Fibroblast of the aortic adventitia (primary cell): ENCODE measurements at places on chromosomes 11 and 22.
A peak's percentile ranks its signal among the peaks of the same experiment; 100 is the strongest.

DNA sequence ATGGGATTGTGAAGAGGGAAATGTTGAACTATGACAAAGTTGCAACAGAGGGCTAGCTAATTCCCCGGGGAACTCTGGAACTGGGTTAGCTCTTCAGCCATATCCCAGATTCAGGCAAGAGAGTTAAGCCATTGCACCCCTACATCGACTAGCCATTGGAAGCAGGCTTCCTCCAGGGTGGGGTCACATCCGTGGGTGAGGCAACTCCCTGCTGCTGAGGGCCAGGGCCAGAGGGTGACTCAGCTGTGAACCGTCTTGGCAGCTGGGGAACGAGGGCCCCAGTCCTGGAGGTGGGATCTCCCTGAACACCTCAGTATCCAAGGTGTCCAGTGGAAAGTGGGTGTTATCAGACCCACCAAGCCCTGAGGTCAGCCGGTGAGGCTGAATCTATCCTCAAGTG, 41.1 kb downstream of the RPS6KA4 start:
- DNase-seq = peak; percentile 51

- peak; percentile 46 for DNase-seq
Observed at GRCh38 chr11:45333001-45333971, 47.1 kb upstream of the SYT13 start.

GRCh38 chr22:49426618-49427266, 400.9 kb downstream of the BRD1 start:
- DNase-seq = no peak

DNA sequence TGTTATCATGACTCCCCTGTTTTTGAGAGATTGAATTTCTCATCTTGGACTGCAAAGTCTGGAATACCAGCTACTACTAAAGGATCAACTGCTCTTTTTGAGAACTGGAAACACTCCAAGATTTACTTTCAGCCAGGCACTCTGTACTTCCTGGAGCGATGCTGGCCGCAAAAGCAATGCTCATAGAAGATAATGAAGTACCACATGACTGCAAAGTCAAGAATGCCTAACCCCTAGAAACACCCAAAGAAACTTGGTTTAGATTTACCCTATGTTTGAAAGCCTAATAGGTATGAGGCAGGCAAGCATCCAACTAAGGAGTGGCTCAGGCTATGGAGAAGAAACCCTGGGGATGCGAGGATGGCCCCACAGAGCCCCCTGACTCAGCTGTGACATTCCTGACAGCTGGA, 47.7 kb upstream of the ARHGAP20 start:
- DNase-seq = peak; percentile 91

DNA sequence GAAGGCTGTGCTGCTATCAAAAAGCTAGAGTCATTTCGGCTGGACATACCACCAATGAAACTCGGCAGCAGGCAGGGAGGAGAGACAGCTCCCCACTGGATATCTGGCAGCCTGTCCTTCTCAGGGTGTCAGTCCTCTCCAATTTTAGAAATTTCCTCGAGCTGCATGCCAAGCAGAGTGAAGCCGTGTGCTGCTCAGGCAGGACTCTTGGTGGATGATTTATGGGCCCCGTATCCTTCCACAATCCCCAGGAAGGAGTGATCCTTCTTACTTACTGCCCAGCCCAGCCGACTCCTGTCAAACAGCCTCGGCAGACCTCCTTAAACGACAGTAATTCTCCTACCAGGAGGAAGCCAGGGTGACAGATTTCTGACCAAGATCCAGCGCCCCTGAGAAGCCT, 410.4 kb downstream of the TENM4 start:
- no peak for DNase-seq

- DNase-seq = no peak
Observed at GRCh38 chr11:108891143-108891542, 226.3 kb downstream of the DDX10 start.
